ENCODE measurements at places on chromosomes 5 and 9.

DNA sequence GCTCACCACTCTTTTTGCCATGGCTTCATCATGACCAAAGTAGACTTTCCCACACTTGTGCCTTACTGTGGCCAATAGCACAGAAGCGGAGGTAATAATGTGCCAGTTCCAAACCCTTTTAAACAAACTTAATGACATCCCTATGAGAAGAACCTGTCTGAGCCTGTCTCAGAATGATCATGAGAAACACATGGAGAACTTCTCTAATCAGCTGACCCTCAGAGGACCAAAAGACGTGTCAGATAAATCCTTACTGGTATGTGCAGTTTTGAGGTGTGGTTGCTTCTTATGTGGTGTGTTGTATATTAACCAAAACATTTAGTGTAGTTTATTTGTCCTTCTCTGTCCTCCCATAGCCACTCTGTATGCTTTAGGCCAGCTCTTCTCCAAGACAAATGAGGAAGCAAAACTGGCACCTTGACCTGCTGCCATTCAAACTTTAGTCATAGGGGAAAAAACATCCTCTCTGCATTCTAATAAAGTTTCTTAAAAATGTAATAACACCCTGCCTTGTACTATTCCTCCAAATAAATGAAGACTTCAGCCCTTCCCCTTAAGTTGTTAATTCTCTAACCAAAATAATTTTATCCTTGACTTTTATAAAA, 168.9 kb downstream of the MUSK start:
- DNase-seq = no peak

GRCh38 chr5:131973089-131973712, 27.7 kb upstream of the MEIKIN start:
- no peak for DNase-seq

- no peak for DNase-seq
Measured at GRCh38 chr5:136064510-136064909, 35.7 kb downstream of the TGFBI start.

DNA sequence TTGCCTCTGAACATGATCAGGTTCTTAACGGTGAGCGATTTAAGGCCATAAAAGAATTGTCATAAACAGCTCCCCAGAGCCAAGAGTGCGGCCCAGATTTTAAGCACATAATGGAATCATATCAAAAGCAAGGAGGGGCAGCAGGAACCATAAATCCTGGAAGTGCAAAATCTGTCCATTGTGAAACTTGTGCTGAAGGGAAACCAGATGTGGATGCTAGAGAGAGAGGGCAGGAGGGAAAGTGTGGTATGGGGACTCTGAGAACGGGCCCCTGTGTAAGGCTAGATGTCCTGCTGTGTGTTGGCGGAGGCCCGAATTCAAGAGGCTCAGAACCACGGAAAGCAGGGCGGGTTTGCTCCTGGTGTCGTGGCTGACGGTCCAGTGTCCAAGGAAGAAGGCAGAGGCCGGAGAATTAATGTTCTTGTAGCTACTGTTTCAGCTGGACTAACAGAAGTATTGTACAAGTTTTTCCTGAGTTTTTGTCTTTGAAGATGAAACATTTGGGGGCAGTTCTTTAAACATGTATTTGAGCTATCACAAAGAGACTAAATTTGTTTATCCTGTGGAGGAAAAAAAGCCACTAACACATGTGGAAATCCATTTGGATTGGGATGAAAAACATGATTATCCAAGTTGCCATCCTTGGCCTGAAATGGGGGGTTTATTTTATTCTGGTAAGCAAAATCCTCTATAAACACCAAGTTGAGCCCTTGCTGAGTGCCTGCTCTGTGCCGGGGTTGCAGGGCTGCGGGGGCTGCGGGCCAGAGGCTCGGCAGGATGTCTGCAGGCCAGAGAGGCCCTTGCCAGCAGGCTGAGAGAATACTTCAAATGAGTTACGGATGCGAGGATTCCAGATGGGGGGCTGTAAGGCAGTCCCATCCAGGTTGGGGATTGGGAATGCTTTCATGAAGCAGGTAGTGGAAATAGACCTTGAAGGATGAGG, 9.2 kb upstream of the CXCL14 start:
- no peak for DNase-seq

- DNase-seq = no peak
Measured at GRCh38 chr5:59204114-59204897, 621.4 kb downstream of the RAB3C start.

- no peak for DNase-seq
Measured at GRCh38 chr5:28748446-28748845, 1710.1 kb upstream of the CDH9 start.

- no peak for DNase-seq
Measured at GRCh38 chr5:111299067-111299481, 74.9 kb downstream of the CAMK4 start.

DNA sequence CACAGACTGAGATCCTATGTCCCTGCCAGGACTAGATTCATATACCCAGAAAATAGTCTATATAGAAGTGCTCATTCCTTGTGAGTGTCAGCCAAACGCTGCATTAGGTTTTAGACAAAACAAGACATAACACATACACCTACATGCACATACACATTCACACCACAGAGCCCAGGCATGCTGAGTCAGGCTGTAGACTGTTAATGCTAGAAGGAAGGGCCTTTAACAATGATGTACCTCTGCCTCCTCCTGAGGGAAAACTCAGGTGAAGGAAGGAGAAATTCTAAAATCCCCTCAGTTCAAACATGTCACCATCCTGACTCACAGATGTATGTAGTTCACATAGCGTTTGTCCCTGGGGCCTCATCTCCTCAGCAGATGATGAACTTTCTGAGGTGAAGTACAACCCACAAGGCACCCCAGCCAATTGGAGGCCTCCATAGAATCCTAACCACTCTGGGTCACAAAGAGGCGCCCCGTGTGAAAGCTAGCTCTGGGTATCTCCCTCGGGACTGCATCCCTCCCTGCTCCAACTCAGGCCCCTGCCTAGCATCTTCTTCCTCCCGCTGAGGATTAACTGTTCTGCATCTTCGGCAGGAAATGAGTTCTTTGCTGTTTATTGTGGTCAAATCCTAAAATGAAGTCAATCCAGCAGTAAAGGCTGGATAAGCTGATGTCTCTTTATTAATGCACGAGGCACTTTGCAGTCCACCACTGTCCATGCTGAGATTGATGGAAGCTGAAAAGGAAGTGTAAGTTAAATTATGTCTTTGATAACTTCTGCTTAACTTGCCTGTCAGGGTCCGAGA, 40.8 kb upstream of the FSTL4 start:
- DNase-seq = no peak

GRCh38 chr5:10567121-10567591, 3.3 kb downstream of the ANKRD33B start:
- no peak for DNase-seq

DNA sequence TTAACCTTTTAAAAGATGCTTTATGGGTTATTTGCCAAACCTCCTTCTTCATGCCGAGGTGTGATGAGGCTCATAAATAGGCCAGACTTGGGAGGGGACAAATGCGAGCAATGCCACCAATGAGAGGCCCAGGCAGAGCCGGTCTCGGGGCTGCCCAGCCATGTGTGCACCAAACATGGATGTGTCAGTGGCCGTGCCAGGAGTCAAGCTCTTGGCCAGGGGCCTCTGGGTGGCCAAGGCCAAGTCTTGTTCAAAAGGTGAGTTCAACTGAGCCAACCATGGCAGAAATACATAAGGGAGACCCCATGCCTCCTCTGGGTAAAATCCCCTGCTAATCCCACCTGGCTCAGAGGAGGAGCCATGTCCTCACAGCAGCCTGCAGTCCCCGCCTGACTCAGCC, 10.9 kb upstream of the LCN15 start:
- DNase-seq = no peak

GRCh38 chr9:130137081-130137640, 35.0 kb upstream of the NCS1 start:
- no peak for DNase-seq

GRCh38 chr5:88660947-88661805, 221.8 kb downstream of the MEF2C start:
- DNase-seq = no peak

GRCh38 chr5:139181835-139182452, 16.2 kb downstream of the SIL1 start:
- no peak for DNase-seq

DNA sequence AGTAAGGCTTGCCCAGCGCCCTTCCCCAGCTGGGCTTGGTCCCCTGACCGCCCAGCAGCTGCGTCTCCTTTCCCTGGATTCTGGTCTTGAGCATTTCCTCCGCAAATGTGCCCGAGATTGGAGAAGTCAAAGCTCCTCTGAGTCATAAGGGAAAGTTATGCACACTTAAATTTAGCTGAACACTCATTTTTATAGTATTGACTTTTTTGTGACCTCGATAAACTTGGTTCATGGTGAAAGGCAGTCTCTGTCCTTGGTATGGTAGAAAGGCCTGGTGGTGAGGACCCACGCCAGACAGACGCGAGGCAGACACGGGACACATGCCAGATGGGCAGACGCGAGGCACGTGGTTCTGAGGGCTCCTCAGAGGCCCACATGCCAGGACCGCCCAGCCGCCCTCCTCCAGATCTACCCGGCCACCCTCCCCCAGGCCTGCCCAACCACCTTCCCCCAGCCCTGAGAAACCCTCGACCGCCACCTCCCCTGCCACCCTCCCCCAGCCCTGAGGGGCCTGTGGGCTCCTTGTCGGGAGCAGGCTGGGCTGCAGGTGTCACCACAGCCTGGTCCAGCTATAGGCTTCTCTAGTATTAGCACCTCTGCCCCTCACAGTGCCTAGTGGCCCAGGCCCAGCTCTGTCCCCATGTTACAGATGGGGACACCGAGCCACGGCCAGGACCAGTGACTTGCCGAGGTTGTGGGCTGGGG, 60.9 kb upstream of the CACNA1B start:
- DNase-seq = no peak

- DNase-seq = no peak
Measured at GRCh38 chr5:151318850-151319732, 15.5 kb upstream of the SLC36A3 start.

DNA sequence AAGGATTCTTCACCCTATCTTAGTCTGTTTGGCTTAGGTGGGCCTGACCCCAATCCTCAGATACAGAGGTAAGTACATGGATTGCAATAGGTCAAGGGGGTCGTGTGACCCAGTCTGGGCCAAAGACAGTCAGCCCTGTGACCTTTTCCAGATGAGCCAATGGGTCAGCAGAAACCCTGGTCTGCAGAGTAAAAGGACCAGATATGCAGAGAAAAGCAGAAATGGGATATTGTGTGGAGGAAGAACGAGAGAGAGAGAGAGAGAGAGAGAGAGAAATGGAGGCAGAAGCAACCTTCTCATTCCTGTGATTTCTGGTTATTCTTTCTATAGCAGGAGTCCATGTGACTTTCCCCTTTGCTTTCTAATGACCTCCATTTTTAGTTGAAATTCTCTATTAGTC, 40.4 kb upstream of the CRB2 start:
- DNase-seq = no peak

DNA sequence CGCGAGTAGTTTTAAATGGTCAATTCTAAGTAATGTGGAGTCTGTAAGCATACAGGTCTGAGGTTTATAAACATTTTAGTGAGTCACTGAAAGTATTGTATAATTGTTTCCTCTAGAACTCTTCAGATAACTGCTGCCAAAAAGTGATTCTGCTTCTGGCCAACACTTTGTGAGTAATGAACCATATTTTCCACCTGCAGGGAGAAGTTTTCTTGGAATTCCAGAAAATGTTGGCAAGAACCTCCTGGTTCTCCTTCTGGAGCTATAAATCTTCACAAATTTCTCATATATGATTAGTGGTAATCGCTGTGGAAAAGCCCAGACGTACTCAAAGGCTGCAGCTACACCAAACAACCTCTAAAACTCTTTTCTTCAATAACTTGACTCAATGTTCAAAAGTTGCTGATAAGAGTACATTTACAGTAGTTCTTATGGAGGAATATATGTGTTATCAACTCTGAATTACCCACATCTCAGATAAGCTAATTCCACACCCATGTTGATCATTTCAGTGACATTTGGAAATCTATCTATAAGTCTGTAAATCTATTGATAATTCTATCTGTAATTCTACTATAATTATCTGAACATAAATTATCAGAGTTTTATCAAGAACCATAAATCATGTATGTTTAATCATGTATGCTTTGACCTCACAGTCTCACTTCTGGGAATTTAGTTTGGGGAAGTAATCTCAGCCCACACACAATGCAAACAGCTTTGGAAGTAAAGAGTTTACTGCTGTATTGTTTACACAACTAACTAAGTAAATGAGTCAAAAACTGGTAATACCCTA, 74.1 kb downstream of the FNBP1 start:
- DNase-seq = no peak

- no peak for DNase-seq
Measured at GRCh38 chr5:60287174-60287771, 393.7 kb upstream of the PDE4D start.

DNA sequence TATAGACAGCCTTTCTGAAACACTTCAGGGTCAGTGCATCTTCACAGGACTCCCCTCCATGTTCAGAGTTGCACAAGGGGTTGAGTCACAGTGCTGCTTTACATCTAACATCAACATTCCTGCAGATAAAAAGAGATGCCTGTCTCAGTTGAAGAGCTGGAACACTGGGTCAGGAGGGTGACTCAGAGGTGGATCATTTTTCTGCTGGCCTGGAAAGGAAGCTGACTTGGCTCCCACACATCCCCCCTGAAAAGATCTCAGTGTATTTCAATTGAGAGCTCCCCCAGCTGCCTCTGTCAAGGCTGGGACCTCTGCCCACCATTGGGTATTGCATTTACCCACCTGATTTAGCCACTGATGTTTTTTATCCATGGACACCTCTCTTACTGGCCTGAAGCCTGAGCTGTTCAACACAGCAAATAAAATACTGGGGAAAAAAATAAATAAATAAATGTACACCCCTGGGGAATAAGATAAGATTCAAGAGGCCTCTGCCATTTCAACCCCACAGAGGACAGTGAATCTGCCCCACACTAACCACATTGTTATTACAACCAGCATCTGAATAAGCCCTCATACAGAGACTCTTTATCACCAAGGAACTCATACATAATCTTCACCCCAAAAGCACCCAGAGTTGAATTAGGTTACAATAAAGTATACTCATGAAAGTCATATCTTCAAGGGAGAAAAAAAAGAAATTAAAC, 716.4 kb downstream of the SEMA5A start:
- no peak for DNase-seq

DNA sequence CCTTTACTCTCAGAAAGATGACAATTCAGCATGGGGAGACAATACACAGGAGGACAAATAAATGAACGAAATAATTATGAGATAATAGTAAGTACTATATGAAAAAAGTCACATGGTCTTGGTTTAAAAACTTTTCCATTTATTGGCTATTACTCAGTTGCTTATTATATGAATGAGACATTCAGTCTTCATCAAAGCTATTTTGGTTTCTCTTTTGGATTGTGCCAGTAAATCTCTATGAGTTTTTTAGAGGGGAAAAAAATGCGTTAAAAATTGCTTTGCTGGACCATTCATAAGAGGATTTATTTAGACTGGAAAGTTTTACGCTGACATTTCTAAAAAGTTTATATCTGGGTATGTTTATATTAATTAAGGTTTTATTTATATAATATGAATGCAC, 137.7 kb downstream of the AOPEP start:
- DNase-seq = no peak

Data from esophagus squamous epithelium (tissue), 5 donors.